Activated CD8-positive, alpha-beta memory T cell treated with anti-CD3 and anti-CD28 coated beads, Interleukin-2, amount 10 ng/mL, durations not matched to agents 7 days and 5 days (primary cell): ENCODE measurements at places on chromosomes 7 and 10. TPM values are rescaled to one million over a fixed set of nuclear protein-coding genes. Genes with fewer than 3 reads are reported as not detected.

Gene ADCYAP1R1
- not detected for total RNA-seq

Gene SDK1
- total RNA-seq = 0.05 TPM

Gene MSMB
- total RNA-seq = not detected

- H3K36me3 ChIP-seq = no peaks in the 10 kb centered on the region
- no peak for DNase-seq
- H3K4me3 ChIP-seq = no peak overlapping the region
- peaks cover 87% of the 10 kb centered on the region for H3K27me3 ChIP-seq
- H3K27ac ChIP-seq = no peak overlapping the region
Observed at GRCh38 chr10:99369551-99369950, 40.4 kb downstream of the CNNM1 start.

GRCh38 chr10:100810091-100810834, 64.9 kb downstream of the PAX2 start:
- peaks cover 54% of the 10 kb centered on the region for H3K27me3 ChIP-seq
- H3K4me3 ChIP-seq = no peak overlapping the region
- no peaks in the 10 kb centered on the region for H3K36me3 ChIP-seq
- no peaks in the 10 kb centered on the region for H3K4me1 ChIP-seq
- no peak for DNase-seq

DNA sequence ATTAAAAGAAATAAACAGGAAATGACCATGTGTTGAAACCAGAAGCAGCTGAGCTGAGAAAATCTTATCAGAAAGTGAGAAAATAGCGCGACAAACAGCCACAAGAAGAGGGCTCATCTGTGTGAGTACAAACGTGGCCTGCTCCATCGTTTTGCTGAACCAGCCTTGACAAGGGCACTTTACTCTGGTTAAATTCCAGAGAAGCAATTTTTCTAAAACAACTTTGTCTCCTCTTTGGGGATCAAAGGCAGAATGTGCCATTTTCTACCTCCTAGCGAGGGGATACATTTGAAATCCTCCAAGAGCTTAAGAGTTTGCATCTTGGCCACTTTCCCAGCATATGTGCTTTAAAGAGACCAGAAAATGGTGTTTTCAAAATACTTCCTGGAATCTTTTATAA, 51.3 kb upstream of the VIPR2 start:
- H3K27me3 ChIP-seq = no peaks in the 10 kb centered on the region
- H3K36me3 ChIP-seq = no peaks in the 10 kb centered on the region
- no peak for DNase-seq
- no peak overlapping the region for H3K4me3 ChIP-seq
- H3K4me1 ChIP-seq = peaks cover 28% of the 10 kb centered on the region

DNA sequence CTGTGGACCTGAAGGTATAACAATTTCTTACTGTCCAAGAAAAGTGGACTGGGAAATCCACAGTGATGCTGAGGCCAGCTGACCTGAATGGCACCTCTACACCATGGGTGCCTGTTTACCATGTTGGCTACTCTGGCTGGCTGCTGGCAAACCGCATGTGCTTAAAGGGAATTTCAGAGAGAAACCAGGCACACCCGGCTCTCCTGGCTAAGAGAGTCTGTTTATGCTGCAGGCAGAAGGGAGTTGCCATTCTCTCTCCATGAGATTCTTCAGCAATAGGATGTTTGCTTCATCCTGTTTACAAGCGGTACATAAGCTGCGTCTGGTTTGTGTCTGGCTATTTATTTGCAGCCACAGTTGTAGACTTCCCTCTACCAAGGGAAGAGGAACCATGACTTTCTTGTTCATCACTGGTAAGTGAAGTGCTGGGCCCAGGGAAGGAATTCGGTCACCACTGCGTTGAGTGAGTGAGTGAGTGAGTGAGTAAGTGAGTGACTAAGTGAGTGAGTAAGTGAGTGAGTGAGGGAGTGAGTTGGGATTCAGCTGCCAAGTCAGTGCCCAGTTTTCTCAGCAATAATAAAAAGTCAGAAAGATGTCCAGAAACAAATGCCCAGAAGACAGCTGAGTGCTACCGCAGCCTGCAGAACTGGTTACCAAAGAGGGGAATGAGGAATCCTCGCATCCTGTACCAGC, 90.4 kb downstream of the COBL start:
- peak; percentile 31 for DNase-seq
- no peak overlapping the region for H3K27ac ChIP-seq
- H3K4me1 ChIP-seq = no peaks in the 10 kb centered on the region
- no peaks in the 10 kb centered on the region for H3K27me3 ChIP-seq
- H3K36me3 ChIP-seq = no peaks in the 10 kb centered on the region
- H3K4me3 ChIP-seq = no peak overlapping the region

DNA sequence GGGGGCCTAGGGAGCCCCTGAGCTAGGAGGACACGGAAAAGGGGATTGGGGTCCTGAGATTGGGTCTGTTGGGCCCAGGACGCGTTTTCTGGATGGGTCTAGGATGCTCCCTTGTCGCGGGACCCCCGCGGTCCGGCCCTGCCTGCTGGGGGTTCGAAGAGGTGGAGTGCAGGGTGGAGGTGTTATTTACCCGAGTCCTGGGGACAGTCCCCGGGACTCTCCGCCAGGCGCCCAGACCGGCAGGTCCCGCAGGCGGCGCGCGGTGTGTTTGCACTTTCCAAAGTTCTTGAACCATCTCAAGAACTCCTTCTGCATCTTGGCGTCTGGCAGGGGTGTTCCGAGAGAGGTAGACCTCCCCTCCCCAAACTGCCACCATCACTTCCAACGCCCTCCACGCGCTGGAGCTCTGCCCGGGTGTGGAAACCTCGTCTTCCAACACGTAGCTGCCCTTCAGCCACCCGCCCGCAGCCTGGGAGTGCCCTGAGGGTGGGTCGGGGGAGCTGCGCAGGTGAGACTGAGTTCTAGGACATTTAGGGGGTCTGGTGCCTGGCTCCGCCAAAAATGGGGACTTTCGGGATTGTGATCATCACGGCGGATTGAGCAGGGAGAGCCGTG, 569 bp downstream of the CAV1 start:
- no peaks in the 10 kb centered on the region for H3K36me3 ChIP-seq
- H3K27ac ChIP-seq = no peak overlapping the region
- H3K4me3 ChIP-seq = peak overlapping the region; percentile 82
- peaks cover 81% of the 10 kb centered on the region for H3K27me3 ChIP-seq

DNA sequence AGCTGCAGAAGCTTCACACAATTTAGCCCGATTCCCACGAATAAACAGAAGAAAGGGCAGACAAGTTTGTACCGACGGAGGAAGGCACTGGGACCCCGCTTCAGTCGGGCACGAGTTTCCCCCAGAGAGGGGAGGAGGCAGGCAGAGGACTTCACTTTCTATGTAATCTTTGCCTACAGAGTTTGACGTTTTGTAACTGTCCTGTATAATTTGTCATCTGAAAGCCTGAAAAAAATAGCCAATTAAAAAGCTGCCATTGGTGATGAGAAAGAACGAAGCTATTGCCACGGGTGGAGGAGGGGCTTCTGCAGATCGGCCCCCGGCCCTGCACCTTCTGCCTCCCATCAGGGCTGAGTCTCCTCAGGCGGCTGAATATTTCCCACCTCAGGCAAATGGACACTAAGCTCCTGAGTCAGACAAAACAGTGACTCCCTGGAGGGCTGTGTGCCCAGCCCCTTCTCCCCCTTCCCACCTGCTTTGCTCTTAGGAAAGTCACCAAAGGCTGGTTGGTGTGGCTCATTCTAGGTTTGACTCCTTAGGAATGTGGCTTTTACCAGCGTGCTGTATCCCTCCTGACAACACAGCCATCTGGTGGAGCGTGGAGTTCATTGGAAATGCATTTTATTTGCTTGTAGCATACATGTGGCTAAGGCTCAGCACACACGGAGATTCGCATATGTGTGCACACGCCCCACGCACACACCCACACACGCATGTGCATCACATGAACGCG, 117.4 kb downstream of the VIPR2 start:
- peak; percentile 9 for DNase-seq
- no peaks in the 10 kb centered on the region for H3K4me1 ChIP-seq
- no peaks in the 10 kb centered on the region for H3K36me3 ChIP-seq
- peaks cover 16% of the 10 kb centered on the region for H3K27me3 ChIP-seq

DNA sequence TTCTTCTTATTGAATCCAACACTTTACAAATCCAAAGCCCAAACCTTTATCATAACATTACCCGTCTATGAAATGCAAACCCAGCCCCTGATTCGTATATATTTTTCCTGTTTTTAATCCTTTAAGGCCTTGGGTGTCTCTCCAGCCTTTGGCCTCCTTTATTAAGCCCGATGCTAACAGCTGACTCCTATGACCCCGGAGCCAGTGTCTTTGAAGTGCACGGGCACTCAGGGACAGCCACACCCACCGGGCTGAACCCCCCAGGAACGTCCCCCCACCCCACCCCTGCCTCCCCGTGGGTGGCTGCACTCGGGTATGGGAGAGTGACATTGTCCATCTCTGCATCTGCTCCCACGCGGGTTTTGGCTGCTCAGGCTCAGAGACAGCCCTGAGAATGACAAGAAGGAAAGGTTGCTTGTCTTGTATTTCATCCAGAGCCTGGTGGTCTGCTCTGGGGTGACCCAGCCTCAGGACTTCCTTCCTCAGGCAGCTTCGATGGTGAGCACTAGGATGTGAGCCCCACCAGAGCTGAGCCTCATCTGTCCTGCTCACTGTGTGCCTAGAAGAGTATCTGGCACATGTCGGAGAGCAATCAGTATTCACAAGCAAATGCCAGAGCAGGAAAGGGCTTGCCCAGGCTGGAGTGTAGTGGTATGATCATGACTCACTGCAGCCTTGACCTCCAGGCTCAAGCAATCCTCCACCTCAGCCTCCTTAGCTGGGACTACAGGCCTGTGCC, 210.4 kb downstream of the SKIDA1 start:
- no peak overlapping the region for H3K27ac ChIP-seq
- H3K36me3 ChIP-seq = no peaks in the 10 kb centered on the region
- H3K4me1 ChIP-seq = no peaks in the 10 kb centered on the region
- no peak overlapping the region for H3K4me3 ChIP-seq
- DNase-seq = no peak

- DNase-seq = no peak
- H3K27ac ChIP-seq = no peak overlapping the region
- H3K4me3 ChIP-seq = no peak overlapping the region
- H3K27me3 ChIP-seq = peaks cover 23% of the 10 kb centered on the region
- H3K36me3 ChIP-seq = no peaks in the 10 kb centered on the region
Observed at GRCh38 chr10:101322266-101323108, 31.5 kb upstream of the BTRC start.

- H3K4me1 ChIP-seq = no peaks in the 10 kb centered on the region
- no peak overlapping the region for H3K4me3 ChIP-seq
- no peaks in the 10 kb centered on the region for H3K36me3 ChIP-seq
Observed at GRCh38 chr10:90458054-90458453, 399.8 kb downstream of the HTR7 start.
